ENCODE measurements at places on chromosomes 12 and 14.

- no peak for DNase-seq
Observed at GRCh38 chr12:11183011-11183410, 3.7 kb downstream of the TAS2R42 start.

GRCh38 chr14:49196327-49196726, 389.9 kb downstream of the RPS29 start:
- no peak for DNase-seq

DNA sequence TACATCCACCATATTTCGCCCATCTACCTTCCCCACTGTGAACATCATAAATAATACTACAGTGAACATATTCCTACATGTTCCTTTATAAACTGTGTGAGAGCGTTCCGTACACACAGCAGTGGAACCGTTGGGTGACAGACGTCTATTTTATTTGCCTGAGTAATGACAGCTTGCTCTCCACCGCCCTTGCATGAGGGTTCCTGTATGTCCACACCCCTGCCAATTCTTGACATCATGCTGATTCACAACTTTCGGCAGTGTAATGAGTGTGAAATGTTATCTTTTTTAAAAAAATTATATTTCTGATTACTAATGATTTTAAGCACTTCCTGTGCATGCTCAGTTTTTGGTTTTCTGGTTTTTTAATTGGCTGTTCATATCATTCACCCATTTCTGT, 4.3 kb upstream of the RAD52 start:
- DNase-seq: no peak

GRCh38 chr12:89364631-89365030, 12.3 kb upstream of the DUSP6 start:
- no peak for DNase-seq

GRCh38 chr14:83196236-83196635, 1662.6 kb upstream of the SEL1L start:
- DNase-seq: no peak

GRCh38 chr12:47790676-47791350, 17.8 kb downstream of the SLC48A1 start:
- no peak for DNase-seq

DNA sequence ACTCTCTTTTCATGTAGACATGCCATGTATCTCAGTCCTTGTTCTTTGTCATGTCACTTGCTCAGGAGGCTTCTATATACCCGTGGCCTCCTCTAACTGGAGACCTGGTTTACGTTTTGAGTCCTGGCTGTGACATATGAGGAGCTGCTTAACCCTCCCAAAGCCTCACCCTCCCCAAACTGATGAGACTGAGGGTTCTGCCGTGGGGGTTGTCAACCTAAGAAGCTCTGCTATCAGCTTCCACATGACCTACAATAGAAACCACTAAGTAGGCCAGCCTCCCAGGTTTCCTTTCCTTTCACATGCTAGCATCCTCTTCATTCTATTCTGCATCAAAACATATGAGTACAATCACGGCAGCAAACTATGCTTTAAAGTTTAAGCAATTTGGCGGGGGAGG, 76.8 kb upstream of the WSCD2 start:
- DNase-seq: no peak

DNA sequence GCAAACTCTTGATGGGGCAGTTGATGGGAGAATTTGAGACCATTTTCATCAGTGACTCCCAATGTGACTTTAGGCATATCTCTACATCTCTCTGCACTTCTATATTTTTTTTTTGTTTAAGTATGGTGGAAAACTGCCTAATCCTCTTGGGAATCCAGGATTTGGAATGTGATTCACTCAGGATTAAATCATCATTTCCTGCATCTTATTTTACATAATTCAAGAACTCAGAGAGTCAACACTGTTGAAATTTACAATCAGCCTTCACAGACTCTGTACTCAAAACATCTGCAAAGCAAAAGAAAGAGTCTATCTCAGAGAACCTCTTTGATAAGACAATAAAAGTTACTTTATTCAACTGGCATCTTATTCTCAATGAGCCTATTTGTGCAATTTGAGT, 260.7 kb upstream of the NOS1 start:
- DNase-seq: no peak

DNA sequence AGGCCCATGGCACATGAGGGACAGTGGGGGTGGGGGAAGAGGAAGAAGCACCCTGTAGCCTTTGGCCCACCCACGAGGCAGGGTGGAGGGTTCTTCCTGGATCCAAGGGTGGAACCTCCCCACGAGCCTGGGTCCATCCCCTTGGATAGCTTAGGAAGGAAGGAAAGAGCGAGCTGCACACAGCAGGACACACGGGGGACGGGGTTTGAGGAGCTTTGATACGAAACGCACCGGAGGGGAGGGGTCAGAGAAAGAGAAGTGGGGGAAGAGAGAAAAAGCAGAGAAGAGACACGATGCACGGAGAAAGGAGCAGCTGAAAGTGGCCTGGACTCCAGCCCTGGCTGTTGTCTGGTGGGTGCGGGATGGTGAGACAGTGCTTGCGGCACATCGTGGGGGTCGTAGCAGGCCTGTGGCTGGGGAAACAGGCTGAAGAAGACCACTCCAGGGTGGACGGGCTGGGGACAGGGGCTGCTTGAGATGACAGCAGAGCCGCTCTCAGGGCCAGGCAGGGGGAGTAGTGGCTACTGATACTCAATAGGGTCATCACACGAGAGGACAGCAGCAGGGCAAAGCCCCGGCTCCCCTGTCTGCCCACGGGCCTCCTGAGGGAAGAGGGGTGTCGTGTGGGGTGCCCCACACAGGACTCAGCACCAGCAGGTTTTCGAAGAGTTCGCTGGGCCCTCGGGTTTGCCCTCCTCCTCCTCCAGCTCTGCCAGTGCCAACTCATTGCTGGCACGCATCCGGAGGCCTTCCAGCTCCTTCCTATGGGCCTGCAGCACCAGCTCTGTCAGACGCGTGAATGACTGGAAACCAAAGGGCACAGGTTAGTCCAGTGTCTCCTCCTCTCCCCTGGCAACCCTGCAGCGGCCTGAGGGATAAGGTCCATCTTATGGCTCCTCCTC, 5.4 kb upstream of the GPX2 start:
- no peak for DNase-seq

GRCh38 chr14:68952531-68953195, 26.4 kb downstream of the ACTN1 start:
- DNase-seq: no peak

GRCh38 chr14:53509276-53510244, 356.4 kb upstream of the DDHD1 start:
- DNase-seq: no peak

- DNase-seq: no peak
Observed at GRCh38 chr12:67559751-67560150, 88.8 kb upstream of the DYRK2 start.

DNA sequence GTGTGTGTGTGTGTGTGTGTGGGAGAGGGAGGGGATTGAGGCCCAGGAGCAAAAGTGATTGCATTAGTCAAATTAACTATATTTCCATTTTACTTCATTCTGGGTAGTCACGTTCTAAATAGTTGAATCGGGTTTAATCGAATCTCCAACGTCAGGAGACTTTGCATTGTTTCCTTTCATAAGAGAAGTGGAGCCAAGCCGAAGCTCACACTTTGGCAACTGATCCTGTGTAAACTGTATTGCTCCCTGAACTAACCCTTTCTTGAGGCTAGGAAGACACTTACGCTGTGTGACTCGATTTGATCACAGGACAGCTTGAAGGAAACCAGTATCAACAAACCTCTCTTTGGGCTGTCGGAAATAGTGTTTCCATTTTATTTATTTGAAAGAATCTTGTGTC, 363.4 kb upstream of the ATP2B1 start:
- DNase-seq: no peak

DNA sequence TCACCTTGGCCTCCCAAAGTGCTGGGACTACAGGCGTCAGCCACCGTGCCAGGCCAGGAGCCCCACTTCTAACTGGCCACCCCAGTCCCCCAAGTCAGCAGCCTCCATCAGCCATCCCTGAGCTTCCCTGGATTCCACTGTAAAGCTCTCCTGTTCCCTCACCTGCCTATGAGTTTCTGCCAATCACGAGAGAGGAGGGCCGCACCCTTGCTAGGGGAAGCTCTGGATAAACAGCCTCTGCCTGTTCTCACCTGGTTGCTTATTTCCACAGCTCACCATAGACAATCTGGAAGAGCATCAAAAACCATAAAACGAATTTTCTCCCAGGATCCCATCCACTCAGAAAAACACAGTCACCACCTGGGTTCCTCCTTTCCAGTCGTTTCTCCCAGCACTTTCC, 5.0 kb downstream of the CDCA4 start:
- no peak for DNase-seq

GRCh38 chr12:40691913-40692764, at the start of gene CNTN1:
Gene CNTN1, plus strand, starts transcription at chr12:40692439.
- DNase-seq: no peak

DNA sequence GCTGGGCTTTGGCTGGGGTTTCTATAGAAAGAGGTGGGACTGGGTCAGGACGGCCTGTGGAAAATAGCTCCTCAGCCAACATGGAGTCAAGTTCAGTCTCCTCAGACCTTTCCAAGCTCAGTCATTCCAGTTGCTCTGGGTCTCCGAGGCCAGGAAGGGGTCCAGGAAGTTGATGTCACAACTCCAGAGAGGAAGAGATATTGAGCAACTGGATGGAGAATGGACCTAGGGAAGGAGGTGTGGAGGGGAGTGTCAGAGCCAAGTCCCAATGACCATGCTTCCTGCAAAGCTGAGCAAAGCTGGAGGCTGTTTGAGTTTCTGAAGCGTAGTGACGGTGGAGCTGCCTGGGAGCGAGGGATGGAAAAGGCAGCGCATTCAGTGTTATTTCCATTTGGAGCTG, 86.1 kb downstream of the SLC24A4 start:
- DNase-seq: no peak

DNA sequence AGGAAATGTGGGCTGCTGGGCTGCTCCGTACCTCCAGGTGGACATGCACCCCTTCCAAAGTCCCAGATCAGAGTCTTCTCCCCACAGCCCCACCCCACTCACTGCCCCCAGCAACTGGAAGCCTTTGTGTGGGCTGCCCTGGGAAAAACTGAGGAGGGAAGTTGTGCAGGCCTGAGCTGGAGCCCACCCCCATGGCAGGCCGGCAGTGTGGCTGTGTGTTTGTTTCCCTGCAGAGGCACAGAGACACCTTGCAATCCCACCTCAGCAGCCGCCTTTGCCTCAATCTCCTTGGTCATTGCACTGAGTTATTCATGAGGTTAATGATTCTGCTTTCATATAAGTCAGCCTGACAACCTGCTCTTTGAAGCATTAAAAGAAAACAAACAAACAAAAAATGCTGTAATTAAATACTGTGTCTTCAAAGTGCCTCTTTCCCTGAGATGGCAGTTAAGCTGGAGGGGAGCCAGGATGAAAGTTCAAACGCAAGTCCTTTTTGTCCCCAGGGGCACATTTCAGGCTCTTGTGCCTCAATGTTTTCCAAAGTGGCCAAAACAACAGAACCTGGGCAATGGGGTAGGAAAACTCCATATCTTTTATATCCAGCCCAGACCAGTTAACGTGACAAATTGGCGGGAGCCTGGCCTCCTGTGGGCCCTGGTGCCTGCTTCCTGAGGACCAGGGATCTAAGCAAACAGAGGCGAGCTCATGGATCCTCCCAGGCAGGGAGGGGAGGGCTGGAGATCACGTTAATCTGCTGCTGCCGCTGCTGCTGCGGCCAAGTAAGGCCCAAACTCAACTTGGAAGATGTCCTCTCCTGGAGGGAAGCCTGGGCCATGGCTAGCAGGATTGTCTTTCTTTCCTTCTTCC, 51.9 kb upstream of the TSPAN11 start:
- no peak for DNase-seq

DNA sequence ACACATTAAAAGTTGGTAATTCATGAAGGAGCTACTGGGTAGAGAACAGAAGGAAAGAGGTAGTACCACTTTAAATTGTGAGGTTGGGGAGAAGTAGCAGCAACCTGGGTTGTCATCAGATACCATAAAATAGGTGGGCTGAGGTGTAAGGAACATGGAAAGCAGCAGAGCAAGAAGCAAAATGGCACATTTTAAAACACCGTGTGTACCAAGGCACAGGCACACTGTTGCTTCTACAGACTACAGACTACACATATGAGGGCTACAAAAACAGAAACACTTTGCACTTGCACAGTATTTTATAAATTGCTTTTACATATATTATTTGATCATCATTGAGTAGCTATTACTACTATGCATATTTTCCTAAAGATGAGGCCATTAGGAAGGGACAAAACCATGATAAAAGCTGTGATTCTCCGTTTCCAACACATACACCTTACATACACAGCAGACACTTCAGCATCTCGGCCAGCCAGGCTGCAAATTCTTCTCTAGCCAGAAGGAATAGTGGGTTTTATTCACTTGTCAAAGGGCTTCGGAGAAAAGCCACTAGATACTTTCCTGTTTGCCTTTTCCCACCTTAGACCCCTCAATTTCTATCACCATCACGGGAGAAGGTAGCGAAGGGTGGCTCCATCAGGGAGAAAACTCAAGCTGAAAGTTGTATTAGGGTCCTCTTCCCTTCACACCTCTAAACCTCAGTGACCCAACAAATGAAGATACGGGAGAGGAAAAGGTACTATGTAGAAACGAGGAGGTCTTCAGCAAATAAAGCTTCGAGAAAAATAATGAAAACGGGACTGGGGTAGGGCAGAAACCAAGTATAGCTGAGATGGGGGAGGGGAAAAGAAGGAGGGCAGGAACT, 1.6 kb downstream of the PYM1 start:
- DNase-seq: no peak

- no peak for DNase-seq
Observed at GRCh38 chr12:57157588-57158173, 10.3 kb upstream of the LRP1-AS start.
